ENCODE measurements at places on chromosomes 5 and 9. TPM values are rescaled to one million over a fixed set of nuclear protein-coding genes. Genes with fewer than 3 reads are reported as not detected.

The TEX48 gene
- polyA plus RNA-seq, result not detected

The TLR4 gene
- not detected for polyA plus RNA-seq

The SV2C gene
- not detected for polyA plus RNA-seq

The SLC36A3 gene
- not detected for polyA plus RNA-seq

The SPINK6 gene
- polyA plus RNA-seq, result not detected

The CCDC69 gene
- polyA plus RNA-seq, result 1.9 TPM

The SPINK7 gene
- polyA plus RNA-seq, result not detected

DNA sequence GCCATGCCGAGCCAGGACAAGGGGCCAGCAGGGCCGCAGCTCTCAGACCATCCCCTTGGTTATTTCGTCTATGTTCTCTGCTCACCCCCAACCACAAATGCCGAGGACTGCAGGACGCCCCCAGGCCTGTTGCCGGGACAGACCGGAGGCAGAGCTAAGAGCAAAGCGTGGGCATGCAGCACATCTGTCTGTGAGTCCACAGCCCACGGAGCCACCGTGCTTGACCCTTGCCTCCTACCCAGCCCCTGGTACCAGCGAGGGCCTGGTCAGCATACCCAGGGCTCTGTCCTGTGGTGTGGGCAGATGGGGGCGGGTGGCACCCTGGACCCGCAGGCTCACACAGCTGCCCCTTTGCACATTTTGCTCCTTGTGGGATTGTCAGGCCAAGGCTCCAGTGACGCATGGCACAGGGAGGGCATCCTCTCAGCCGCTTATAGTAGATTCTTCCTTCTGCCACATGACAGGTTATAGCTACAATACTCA, 4.7 kb downstream of the BRD3 start:
- no peak for DNase-seq

- DNase-seq, result no peak
These were observed 89.0 kb downstream of the DRD1 start for GRCh38 chr5:175354964-175355363.

GRCh38 chr9:38421498-38422211, 2.6 kb downstream of the IGFBPL1 start:
- DNase-seq, result no peak

DNA sequence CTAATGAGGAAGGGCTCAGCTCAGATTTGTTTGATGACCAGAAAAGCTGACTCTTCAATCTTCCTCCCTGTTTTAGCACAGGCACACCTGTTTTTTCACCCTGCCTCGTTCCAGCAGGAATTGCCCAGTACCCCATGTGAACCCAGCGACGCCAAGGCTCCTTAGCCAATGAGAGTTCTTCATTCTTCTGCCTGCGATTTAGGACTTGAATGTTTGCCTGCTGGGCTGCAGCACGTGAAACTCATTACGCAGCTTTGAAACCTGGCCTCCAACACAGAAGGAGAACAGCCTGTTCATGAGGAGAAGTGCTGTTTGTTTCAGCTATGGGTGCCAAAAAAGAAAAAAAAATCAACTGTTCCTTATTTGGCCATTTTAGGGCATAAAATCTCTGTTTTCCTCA, 315.5 kb downstream of the TRPM3 start:
- no peak for DNase-seq

DNA sequence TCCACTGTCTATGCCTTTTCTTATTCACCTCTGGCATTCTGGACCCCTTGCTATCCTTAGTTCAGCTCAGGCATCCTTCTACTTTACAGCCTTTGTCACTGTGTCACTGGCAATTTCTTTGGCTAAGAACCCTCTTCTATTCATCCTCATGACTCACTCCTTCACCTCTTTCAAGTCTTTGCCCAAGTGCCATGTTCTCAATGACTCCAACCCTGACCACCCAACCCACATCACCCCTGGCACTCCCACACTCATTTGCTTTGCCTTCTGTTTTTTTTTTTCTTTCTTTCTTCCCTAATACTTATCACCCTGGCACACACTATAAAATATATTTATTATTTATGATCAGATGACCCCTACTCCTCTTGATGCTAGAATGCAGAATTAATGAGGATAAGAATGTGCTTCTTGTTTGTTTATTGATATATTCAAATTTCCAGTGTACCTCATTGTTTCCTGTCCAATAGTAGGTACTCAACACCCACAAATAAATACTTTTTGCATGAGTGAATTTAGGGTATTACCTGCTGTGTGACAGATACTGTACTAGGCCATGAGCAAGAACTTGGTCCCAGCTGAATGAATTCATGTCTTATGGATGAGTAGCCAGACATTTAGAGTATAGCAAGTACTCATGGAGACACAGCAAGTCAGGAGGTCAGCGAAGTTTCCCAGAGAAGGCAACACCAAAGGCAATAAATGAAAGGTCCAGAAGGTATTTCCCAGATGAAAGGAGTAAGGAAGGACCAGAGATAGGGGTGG, 236.1 kb downstream of the PAPPA start:
- DNase-seq, result no peak

GRCh38 chr5:115543365-115544042, 1.1 kb downstream of the FEM1C start:
- DNase-seq, result no peak

DNA sequence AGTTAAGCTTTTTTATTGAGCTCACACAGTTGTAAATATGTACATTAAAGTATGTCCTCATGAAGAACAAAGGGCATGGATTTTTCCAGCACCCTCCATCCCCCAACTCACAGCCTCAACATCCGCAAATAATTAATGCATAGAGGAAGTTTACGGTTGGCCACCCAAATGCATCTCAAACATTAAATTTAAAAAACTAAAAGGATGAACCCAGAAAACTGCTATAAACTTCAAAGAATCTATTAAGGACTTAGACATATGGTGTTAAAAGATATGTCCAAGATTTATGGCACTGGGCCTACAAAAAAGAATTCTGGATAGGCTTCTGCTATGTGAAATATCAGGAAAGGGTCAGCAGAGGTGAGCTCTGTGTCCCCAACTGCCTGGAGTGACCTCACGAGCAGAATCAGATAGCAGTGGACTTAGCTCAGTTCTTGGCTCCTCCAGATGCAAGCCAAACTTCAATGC, 54.0 kb upstream of the TNC start:
- no peak for DNase-seq

- no peak for DNase-seq
These were observed 41.3 kb downstream of the HK3 start for GRCh38 chr5:176857894-176858273.

DNA sequence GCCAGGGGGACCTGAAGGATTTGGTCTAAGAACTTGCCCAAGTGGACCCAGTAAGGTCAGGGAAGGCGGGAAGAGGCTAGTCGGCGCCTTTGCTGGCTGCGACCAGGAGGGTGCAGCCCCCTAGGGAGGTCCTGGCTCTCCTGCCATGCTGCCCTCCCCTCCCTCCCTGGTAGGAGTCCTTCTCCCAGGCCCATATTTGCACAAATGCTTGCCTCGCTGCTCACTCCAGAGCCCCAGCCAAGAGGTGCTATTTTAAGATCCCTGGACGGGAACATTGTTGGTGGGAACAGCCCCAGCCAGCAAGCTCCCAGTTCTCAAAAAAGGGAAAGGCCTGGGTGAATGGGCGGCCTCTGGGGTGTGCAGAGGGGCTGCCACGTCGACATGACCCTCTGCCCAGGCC, 4.3 kb upstream of the IL17B start:
- no peak for DNase-seq

GRCh38 chr9:132595319-132595718, 12.9 kb downstream of the BARHL1 start:
- DNase-seq, result no peak

DNA sequence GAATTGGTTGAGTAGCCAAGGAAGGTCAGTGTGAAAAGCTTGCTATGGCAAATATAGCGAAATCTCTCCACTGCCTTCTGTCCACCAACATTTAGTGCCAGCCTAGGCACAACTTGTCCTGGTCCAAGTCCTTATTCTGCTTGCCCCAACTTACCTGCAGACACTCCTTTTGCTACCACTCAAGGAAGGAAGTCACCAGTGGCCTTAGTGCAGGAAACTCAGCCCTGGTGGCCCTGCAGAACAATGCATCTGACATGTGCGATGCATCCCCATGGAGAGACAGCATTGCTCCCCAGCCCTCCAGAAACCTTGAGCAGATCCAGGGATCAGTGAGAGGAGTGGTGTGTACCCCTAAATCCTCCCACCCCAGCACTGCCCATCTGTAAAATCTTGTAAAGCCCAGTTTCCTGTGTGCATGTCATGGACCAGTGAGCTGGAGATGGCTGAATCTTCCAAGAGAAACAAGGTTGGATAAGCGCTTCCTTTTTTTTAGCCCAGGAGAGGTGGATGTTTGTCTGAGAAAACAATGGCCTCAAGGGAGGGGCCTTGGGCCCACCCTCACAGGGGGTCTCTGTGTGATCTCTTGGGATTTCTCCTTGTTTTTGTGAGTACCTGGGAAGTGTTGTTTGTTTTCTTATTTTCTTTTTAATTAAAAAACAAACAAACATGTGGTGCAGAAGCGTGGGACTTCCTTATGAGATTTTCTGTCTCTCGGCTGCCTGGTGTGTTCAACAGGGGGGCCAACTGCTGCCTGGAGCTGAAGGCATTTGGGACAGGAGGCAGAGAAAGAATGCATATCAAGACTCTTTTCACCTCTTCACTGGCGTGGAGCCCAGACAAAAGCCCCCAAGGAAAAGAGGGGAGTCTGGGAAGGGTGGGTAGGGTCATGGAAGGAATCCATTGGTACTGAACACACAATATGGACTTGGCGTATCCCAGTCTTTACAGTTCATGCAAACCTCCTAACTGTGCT, 3.6 kb downstream of the FOXI1 start:
- DNase-seq, result no peak

DNA sequence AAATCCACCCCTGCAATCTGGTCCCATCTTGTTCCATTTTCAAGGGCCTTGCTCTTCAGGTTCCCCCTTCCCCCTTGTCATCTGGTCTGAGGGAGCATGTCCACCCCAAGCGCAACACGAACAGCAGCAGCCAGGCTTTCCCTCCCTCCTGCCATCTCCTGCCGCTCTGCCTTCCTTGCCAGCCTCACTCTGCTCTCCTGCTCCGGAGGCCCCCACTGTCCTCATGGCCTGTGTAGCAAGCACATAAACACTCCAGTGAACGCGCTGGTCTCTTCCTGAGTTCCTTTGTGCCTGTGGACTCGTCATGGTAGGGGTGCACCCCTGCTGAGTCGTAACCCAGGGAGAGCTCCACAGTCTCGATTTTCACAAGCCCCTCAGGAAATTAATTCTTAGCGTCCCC, 29.9 kb downstream of the TENT4A start:
- no peak for DNase-seq

DNA sequence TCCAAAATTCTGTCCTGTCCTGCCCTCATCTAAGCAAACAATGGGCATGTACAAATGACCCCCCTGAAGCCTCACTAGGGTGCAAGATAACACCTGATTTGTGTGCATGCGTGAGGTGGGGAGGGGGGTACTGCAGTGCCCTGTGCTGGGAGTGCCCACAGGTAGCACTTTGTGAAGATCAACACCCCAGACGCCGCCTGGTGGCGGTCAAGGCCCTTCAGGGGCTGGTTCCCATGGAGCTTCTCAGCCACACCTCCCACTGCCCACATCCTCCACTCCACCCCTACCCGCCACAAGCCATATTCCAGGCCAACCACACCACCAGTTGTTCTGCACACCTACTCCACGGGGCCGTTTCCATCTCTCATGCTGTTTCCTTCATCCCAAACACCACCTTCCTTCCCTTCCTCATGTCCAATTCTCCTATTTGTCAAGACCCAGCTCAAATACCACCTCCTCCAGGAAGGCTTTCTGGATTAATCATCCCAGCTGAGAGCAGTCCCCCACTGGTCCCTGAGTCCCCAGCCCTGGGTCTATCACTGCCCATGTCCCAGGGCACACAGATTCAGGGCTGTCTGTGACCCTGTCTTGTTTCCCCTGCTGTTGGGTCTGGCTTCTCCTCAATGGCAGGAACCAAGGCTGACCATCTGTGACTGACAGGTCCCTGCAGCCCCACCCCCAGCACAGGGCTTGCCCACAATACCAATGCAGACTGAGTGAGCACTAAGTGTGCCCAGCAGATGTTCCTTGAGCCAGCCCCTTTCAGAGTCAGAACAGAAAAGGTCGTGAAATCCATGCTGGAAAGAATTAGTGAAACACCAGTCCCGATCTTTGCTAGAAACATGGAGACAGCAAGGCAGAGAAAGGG, 178.4 kb downstream of the PAX5 start:
- no peak for DNase-seq

DNA sequence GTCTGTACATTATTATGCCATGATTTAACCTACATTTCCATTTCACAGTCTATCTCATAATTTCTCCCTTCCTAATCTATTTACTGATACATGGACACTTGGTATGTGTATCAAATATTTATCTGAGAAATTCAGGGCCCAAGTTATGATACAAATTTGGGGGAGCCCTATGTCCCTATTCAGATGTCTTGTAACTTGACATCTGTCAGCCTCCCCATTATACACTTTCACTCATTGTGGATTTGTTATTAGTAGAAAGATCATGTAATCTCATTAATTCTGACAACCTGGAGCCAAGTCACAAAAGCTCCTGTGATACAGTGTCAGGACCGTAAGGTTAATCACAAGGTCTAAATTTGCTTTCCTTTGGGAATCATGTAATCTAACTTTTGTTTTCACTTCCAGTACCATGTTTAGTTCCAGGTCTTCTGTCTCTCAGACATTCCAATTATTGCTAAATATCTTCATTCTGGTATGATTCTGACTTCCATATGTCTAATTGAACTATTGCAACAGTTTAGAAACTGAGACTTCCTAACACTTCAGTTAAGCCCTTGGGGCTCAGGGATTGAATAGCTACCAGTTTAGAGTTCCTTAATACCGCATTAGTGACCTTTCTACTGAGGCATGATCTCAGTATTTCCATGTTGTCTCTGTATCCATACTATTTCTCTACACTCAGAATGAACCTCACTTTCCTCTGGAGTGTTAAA, 182.9 kb upstream of the NUDT12 start:
- DNase-seq, result no peak

DNA sequence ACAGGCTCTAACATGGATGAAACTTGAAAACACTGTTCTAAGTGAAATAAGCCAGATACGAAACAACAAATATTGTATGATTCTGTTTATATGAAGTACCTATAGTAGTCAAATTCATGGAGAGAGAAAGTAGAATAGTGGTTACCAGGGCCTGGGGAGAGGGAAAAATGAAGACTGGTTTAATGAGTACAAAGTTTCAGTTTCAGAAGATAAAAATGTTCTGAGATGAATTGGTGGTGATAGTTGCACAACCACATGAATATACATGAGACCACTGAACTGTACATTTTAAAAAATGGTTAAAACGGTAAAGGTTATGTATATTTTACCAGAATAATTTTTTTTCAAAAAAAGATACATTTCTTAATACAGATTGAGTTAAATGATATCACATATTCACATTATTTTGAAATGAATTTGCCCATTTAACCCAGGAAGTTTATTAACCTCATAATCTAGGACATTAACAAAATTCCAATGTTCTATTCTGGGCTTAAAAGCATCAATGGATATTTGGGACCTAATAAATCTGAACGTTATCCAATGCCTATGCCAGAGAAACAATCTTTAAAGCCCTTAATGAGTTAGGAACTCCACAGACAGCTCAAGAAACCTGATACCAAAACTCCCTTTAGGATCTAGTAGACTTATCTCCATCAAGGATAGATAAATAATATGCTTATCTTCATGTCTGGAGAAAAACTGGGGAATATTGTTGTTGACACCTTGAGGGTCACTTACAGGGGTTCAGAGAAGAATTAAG, 521.3 kb downstream of the EFNA5 start:
- no peak for DNase-seq

All from AG04450 (cell line).